Fibroblast of skin of left quadriceps (primary cell): ENCODE measurements at places on chromosomes 7 and 10.

DNA sequence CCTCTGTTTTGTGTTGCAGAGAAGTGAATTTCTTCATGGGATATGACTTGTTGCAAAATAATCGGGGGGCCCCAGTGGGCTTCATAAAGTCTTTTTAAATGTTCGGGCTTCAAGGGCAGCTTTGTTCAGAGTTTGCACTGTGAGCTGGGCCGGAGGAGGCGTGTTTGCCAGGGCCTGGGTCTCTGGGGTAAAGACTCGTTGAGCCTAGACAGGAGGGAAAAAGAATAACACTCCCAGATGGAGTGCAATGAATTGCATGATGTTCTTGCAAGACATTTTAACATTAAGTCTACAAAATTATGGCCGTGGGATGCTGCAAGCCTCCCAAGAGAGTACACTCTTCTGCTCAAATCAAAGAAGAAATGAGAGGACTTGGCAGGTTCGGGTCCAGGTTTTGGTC is 23.6 kb downstream of the BMPER start:
- DNase-seq: no peak

DNA sequence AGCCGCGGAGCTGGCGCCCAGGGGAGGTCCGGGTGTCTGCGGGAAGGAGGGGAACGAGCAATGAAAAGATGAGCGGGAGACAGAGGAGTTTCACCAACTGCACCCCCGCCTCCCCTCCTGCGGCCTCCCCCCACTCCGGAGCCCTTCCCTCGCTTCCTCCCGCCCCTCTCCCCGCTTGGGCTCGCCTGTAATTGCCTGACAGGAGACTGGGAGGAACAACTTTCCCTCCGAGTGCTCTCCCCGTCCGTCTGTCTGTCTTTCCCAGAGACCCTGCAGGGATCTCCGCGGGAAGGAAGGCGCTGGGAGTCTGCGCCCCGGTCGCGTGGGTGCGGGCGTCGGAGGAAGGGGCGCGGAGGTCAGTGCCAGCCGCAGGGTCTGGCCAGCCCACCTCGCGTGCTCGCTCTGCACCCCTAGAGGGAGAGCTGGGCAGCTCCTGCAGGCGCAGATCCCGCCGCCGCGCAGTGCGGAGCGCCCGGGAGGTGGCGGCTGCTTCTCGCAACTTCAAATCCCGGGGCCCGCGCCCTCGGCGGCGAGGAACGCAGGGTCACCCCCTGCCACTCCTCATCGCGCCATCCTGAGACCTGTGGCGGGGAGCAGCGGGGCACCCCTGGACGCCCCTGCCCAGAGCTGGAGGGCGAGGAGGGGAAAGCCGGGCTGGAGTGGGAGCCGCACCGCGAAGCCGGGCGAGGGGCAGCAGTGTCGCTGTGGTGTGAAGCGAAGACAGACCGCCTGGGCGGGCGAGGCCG is 511 bp upstream of the NRP1 start:
- DNase-seq: peak; percentile 88

- DNase-seq: no peak
Observed at GRCh38 chr7:47405286-47405904, 176.5 kb downstream of the TNS3 start.

DNA sequence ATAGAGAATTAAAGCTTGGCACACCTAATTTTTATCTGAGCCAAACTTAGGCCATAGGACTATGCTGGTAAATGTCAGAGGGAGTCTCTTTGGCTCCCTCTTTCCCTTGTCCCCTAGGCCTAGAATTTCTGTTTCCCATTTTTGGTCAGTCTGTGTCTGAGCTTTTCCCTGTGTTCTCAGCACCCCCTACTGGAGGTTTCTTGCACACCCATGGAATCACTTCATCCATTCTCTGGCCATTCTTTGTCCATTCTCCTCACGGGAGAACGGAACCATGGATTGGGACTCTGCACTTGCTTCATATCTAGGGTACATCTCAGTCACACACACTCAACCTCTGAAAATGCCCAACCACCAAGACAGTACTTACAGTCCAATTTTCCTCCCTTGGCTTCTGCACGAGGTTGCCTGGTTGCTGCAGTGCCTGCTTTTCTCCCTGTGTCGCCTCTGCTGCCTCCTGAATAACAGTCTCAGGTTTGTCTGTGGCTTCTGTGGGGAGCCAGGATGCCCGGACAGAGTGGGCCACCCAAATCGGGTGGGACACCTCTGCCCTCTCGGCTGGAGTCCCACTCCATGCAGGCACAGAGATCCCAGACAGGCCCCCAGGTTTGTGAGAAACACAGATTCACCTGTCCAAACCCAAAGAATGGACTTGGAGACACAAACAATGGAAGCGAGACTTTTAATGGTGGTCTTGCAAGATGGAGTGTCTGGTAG is 35.1 kb upstream of the DNAH11 start:
- DNase-seq: peak; percentile 6

DNA sequence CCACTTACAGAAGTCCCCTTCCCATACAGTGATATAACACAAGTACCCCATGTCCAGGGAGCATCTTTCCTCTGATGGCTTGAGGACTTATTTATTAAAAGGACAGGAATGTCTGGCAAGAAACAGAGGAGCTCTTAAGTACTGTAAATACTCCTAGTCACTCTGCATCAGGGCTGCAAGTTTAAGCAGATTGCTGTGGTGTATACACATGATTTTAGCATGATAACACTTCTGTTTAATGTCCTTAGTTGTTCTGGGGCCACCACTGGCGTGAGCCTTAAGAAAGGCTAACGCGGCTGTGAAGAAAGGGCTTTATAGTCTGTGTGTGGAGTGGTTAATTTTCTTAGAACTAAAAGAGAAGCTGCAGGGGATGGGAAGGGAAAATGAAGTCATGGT is 65.7 kb downstream of the GBF1 start:
- DNase-seq: no peak
